CD4-positive, alpha-beta T cell (primary cell): ENCODE measurements at places on chromosomes 13 and 19.

DNA sequence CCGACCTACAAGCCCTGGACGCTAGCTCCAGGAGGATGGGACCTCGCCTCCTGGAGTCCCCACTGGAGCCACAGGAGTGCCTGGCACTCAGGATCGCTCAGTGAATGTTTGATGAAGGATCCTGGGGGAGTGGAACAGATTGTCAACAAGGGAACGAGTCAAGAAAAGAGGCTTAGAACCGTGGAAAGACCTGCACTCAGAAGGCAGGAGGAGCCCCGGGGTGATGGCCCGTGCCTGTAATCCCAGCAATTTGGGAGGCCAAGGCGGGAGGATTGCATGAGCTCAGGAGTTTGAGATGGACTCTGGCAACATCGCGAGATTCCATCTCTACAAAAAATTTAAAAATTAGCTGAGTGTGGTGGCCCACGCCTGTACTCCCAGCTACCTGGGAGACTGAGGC, 38.9 kb downstream of the ATP12A start:
- DNase-seq, result no peak

DNA sequence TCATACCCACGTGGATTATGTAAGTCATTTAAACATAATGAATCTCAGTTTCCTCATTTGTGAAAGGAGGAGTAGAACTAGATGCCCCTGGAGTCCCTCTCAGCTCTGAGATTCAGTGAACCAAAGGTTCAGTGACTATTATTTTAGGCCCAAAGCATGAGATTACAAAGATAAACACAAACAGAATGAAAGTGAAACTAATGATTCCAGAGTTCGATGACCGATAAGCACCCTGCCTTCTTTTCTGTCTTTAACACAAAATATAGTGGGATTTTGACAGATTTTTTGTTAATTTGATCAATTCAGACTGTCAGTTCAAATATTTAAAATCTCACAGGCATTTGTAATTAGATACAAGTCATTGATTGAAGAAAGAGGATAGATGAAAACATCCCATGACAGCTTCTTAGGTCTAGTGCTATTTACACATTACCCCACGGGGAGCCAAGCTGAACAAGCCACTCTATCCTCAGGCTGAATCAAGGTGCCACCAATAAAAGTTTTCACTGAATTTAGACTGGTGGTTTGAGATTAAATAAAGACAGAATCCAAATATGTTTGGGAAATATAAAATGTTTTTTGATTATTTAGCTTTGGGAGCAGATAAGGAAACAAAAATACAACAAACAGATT, 64.6 kb upstream of the RAP2A start:
- DNase-seq, result peak; percentile 52

GRCh38 chr19:52659013-52659412, 20.9 kb upstream of the ZNF83 start:
- no peak for DNase-seq

- DNase-seq, result peak; percentile 27
These were observed 58.7 kb downstream of the DPY19L3 start for GRCh38 chr19:32464279-32464678.

DNA sequence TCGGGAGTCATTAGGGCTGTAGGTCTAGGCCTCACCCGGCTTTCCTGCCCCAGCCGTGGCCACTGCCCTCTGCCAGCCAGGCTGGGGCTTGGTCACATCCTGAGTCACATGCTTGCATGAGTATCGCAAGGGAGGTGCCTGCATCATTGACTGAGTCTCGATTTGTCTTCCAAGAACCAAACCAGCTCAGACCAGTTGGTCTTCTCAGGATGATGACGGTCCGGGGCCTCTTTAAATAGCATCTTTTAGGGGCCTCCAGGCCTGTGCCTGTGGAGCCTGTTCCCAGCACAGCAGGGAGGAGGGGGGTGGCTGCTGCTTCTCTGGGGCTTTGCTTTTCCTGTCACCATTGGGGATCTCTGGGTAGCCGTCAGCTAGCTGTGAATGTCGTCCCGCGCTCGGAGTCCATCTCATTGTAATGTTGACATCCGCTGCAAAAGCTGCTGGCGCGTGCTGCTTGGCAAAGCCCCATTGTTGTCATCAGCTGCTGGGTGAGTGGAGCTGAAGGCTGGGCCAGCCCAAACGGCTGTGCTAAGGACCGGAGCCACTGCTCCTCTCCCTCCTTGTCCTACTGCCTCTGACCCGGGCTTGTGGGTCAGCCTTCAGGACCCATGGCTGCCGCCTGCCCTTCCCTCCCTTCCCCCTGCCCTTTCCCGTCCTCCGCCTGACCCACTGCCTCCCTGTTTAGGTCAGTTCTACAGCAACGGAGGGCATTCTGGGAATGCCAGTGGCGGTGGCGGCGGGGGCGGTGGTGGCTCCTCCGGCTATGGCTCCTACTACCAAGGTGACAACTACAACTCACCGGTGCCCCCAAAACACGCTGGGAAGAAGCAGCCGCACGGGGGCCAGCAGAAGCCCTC, 14.3 kb upstream of the QTRT1 start:
- no peak for DNase-seq

DNA sequence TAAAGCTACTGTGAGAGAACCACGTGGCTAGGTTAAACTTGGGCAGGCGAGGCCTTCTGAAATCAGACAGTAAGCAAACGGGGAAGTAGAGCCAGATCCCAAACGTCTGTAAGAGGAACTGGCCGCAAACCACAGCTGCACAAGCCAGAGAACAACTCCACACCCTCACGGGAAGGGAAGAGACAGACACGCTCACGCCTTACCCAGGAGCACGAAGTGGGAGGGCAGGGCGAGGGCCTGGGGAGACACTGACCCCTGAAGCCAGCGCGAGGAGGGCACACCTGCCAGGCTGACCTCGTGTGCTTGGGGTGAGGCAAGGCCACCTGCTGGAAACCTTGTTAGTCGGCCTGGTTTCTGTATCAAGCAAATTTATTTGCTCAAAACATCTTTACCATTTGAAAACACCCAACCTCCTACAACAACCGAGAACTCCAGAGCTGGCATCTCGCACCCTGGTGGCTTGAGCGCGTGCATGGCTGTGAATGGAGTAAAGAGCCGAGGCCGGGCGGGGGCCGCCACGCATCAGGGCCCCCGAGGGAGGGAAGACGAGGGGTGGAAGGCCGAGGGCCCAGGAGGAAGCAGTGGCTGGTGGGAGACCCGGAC, 7.3 kb downstream of the POLR2E start:
- peak; percentile 59 for DNase-seq

DNA sequence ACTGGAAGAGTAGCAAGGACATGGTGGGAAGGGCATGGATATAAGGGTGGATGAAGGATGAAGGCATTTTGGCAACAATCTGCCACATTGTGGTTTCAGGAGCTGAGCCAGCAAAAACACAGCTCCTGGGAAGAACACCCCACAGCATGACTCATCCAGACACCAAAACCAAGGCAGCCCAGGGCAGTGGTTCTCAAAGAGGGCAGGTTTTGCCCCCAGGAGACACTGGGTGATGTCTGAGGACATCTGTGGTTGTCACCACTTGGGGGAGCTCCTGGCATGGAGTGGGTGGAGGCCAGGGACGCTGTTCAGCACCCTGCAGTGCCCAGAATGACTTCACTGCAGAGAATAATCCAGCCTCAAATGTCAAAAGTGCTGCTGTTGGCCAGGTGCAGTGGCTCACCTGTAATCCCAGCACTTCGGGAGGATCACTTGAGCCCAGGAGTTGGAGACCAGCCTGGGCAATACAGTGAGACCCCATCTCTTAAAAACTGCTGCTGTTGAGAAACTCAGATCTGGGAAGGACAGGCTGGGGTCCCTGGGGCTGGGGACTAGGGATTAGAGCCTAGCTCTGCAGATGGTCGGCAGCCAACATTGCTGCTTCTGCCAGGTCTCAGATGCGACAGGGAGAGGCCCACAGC, 16.1 kb downstream of the ZFR2 start:
- peak; percentile 49 for DNase-seq

DNA sequence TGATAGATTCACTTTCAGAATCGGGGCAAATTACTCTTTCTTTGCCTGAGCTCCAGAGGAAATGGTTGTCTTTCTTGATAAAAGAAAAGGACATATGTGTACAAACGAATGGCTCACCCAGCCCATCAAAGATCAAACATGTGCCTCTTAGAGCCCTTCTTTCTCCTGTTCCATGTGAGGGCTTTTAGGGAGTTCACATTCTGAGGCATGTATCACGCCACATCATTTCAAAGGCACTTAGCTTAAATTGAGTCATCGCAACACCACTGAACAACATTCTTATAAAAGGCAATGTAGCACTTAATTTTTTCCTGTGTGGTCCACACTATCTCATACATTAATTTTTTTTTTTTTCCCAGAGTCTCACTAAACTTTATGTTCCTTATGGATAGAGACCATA, 521.0 kb downstream of the SUCLA2 start:
- no peak for DNase-seq

DNA sequence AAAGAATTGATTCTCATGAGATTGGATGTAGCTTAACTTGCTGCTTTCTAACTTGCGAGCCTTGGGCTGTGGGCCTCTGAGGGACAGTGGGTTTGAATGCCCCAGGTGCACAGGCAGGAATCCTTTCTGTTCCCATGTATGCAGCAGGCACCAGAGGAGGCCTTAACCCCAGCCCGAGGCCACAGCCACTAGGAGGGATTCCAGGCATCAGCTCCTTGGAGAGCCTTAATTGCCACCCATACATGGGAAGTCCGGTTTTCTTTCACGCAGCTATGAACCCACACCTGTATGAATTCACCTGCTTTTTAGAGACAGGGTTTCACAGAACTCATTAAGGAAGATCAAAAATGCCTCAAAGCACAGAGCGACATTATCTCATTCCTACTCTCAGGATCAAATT, 117.9 kb downstream of the CRYL1 start:
- DNase-seq, result no peak

GRCh38 chr19:47673426-47673825, 39.8 kb upstream of the EHD2 start:
- no peak for DNase-seq

- DNase-seq, result no peak
These were observed 882.6 kb upstream of the SLITRK5 start for GRCh38 chr13:86788616-86789015.

DNA sequence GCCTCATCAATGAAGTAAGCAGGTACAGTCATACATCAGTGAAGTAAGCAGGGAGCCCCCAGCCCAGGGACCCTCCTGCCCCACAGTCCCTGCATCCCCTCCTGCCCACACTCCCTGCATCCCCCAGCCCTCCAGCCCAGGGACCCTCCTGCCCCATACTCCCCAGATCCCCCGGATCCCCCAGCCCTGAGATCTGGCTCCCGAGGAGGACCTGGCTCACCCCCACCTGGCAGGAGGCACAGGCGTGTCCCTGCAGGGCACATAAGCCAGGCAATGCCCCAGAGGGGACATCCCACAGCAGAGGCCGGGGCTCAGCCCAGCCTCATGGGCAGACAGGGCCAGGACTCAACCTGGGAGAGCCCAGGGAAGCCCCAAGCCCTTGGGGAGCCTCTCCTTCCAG, 53.6 kb upstream of the TPM4 start:
- DNase-seq, result peak; percentile 30

DNA sequence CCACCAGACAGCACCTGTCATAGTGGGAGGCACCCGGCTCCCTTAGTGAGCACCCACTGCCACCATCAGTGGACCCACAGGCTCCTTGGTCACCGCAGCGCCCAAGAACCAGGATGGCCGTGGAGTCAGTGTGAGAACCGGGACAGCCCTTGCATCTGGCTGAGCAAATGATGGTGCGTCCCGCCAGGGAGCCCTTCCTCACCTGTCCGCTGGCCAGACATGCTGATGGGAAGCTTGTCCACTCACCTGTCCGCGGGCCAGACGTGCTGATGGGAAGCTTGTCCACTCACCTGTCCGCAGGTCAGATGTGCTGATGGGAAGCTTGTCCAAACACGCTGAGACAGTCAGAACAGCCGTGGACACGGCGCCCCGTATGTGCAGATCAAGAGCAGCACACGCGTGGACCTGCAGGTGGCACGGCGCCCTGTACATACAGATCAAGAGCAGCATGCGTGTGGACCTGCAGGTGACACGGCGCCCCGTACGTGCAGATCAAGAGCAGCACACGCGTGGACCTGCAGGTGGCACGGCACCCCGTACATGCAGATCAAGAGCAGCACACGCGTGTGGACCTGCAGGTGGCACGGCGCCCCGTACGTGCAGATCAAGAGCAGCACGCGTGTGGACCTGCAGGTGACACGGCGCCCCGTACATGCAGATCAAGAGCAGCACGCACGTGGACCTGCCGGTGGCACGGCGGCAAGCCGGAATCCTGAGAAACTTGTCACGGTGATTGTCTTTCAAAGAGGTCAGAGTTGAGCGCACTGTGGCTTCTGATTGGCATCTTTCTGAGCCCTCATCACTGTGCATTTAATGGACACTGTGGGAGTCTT, 40.7 kb upstream of the DCUN1D2 start:
- no peak for DNase-seq

- DNase-seq, result peak; percentile 8
These were observed at the start of gene SOHLH2 for GRCh38 chr13:36214163-36214921. Gene SOHLH2, minus strand, starts transcription at chr13:36214556. Its CDS starts 30 bp downstream, at chr13:36214526.

DNA sequence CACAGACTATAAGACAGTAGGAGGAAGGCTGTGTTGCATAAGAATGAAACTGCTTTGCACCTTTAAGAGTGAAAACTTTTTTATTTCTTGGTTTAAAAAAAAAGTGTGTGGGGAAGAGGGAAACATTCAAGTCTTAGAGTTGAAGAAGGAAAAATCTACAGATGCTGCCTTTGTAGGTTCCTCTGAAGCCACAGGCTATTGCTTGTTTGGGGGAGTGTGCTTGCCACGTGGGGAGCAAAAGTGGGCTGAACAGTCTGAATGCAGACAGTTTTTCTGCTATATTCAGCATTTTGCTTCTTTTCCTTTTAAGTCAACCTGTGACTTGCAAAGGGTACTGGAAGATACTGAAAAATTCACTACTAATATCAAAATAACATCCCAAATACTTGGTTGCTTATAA, 36.9 kb downstream of the EFNB2 start:
- no peak for DNase-seq

GRCh38 chr13:48167866-48168265, 65.1 kb upstream of the ITM2B start:
- no peak for DNase-seq

GRCh38 chr13:112674412-112675365, 15.1 kb upstream of the ATP11A start:
- DNase-seq, result no peak
